ENCODE measurements at places on chromosomes 12 and 14. TPM values are rescaled to one million over a fixed set of nuclear protein-coding genes. Genes with fewer than 3 reads are reported as not detected.

RAPGEF3 gene
- 11.9 TPM for total RNA-seq

DNA sequence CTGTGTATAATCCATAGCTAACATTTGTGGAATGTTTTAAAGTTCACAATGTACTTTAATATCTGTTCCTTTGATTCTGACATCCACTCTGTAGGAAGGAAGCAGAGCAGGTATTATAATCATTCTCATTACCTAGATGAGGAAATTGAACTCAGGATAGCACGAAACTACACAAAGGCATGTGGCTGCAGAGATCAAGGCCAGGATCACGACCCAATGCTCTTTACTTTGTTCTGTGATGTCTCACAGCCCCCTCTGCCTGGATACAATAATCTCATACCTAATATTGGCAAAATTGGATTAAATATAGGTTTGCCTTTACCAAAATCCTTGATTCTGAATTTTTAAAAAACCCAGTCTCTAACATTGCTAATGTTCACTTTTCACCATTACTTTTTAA lies 298.0 kb upstream of the KITLG start:
- no peak for DNase-seq

DNA sequence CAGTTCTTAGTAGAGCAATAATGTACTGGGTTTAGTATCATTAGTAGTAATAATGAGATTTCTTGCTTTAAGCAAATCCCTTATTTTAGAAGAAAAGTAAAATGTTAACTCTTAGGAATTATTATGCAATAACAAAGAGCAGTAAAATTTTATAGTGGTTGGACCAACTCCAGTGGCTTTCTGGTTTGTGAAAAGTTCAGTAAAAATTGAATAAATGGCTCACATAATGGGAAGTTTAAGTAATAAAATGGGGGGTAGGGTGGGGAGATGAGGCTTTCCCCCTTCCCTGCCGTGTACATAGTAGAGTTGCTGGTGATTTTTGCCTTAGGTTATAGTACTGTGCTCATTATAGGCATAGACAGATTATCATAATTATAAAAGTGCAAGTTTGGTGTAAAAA lies 250.5 kb upstream of the ATP2B1 start:
- no peak for DNase-seq

DNA sequence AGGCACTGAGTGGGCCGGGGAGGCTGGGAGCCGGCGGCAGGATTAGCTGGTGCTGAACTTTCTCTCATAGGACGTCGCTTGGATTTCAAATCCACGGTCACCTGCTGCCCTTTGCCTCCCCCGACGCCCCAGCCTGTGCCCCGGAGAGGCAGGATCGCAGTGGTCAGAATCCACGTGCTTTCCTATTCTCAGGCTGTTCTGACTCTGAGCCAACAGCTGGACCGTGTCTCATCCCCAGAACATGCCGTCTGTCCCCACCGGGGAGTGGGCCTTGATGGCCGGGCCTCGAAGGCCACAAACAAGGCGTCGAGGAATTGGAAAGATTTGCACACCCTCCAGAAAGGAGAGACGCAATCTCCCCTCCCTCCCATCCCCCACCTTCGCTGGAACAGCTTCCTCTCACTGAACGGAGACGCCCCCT lies 18.5 kb upstream of the MLXIP start:
- DNase-seq: no peak

DNA sequence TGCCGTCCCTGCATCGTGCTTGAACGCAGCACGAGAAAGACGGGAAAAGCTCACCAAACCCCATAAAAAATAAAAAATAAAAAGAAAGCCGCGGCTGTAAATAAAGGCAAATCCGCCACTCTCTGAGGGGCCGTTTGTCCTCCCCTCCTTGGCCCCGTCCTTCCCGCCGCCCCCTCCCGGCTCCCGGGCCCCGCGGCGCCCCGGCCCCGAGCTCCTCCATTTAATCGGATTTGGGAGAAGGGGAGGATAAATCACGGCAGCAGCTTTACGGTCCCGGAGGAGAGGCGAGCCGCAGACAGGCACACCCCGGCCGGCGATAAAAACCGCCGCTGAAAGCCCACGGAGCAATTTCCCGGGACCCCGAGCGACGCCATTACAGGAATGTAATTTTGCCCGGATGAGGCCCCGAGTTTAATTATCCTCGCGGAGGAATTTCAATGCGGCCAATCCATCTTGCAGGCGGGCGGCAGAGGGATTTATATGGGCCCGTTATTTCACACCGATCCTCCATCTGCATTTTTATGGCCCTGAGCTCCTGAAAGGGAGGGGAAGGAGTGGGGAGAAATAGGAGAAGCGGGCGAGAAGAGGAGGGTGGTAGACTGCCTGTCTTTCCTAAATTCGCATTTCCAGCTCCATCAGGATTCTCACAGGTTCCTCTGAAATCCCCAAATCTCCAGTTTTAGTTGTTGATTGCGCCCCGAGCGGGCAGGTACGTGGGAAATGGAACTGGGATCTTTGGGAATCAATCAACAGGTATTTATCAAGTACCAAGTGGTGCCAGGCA lies 1.3 kb upstream of the ATP5MC2 start:
- DNase-seq: no peak

LRTM2 gene
- not detected for total RNA-seq

DNA sequence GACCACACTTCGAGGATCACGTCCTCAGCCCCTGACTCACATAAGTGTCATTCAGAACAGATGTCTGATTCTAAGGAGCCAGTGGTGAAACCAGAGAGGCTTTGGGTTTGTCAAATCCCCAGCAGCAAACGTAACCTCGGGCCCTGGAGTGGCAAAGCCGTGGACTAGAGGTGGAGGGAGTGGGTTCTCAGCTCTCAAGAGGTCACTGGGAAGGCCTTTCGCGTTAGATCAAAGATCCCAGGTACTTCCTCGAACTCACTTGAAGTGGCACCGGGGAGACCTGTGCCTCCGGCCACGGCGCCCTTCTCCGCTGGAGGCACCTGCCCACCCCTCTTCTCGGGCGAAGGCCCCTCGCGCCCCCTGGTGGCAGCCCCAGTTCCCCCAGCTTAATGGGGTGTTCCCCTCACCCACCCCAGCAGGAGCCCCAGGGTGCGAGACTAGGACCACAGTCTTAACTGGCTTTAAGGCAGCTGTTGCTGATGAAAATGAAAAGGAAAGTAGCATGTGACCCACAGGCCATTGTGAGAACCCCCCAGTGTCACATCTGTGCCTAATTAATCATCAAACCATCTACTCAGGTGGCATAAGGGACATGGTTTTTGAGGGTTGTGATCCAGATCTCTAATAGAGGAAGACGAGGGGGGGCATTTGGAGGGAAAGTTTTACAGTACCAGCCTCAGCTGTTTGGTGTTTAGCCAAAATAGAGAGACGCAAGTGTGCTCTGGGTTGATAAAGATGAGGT lies 672 bp upstream of the ESR2 start:
- peak; percentile 97 for DNase-seq

DNA sequence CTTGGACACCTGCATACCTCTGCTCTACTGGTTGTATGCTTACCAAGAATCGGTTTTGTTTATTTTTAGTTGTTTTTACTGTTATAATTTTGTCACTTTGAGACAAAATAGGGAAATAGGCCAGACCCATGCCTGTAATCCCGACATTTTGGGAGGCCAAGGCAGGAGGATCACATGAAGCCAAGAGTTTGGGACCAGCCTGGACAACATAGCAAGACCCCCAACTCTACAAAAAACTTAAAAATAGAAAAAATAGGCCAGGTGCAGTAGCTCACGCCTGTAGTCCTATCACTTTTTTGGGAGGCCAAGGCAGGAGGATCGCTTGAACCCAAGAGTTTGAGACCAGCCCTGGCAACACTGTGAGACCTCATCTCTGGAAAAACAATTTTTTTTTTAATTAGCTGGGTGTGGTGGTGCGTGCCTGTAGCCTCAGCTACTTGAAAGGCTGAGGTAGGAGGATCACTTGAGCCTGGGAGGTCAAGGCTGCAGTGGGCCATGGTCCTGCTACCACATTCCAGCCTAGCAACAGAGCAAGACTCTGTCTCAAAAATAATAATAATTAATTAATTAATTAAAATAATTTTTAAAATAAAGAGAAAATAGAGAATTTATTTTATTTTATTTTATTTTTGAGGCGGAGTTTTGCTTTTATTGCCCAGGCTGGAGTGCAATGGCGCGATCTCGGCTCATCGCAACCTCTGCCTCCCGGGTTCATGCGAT lies 1.3 kb upstream of the MRPS35 start:
- DNase-seq: no peak

DNA sequence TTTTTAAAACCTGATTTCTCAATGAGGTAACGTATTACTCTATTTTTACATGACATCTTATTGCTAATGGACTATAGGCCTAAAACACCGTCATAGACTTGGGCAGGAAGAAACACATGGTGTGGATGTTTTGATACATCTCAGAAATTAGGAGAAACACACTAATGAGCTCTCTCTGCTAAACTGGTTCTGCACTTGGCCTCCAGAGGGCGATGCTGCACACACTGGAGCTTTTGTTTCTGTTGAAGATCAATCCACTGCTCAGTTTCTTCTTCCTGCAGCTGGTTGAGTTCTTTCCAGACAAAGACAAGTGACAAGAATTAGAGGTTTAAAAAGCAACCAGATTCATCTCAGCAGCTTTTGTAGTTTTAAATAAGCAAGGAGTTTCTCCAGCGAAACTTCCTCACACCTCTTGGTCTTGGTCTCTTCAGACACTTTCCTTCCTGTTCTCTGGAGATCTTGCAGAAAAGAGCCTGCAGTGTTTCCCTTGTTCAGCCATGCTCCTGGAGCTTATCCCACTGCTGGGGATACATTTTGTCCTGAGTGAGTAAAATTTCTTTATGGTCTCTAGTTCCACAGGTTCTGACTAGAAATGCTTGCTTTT lies 178.5 kb upstream of the OR4E1 start:
- DNase-seq: peak; percentile 82

GRCh38 chr14:34064349-34064748 lies 113.5 kb upstream of the EGLN3 start:
- DNase-seq: no peak

RNU4-1 gene
- total RNA-seq: under 0.01 TPM

ACTN1 gene
- total RNA-seq: not detected

DNA sequence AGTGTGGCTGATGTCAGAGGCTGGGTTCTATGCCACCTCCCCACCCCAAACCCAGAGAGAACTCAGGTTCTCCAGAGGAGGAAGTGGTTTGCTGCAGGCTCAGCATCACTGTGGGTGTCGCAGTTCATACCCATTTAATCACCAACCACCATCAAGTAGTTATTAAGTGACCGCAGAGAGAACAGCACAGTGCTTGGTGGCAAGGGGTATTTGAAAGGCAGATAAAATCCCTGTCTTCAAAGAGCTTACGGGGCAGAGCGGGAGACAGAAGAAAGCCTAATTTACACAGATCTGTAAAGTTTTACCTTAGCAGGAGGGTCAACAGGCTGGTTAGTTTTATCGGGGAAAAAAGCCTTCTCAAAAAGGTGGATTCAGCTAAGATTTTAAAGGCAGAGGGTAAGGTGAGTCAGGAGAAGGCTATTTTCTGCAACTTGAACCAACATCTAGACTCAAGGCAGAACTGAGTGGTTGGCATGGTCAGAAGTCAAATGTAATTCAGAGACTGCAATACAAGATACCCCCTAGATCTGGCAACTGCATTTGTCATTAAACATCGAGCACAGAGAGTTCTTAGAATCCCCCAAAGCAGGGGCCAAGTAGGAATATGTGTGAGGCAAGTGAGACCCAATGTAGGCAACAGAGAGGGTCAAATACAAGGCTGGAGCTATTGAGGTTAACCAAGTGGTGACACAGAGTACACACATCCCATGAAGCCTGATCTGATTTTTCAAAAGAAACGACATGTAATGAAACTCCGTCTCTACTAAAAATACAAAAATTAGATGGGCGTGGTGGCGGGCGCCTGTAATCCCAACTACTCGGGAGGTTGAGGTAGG lies 13.2 kb downstream of the PXN start:
- peak; percentile 41 for DNase-seq

GRCh38 chr14:24368212-24368561 lies 203 bp downstream of the NFATC4 start:
- DNase-seq: no peak

Data from Karpas-422 (cell line).